Heart right ventricle (tissue), 16 donors: ENCODE measurements at places on chromosomes 12 and 14. TPM values are rescaled to one million over a fixed set of nuclear protein-coding genes. Genes with fewer than 3 reads are reported as not detected.

The B4GALNT1 gene
- polyA plus RNA-seq = 5.3 TPM

The SPTSSA gene
- polyA plus RNA-seq = 24.4 TPM

The IRAK3 gene
- polyA plus RNA-seq = 5.4 TPM

The GALNT6 gene
- polyA plus RNA-seq = 0.15 TPM

The NGB gene
- polyA plus RNA-seq = not detected

The TMED10 gene
- polyA plus RNA-seq = 29.1 TPM
